ENCODE measurements at places on chromosomes 1 and 21.

GRCh38 chr1:44717156-44717555, 13.8 kb downstream of the RNU5D-1 start:
- DNase-seq, result no peak

DNA sequence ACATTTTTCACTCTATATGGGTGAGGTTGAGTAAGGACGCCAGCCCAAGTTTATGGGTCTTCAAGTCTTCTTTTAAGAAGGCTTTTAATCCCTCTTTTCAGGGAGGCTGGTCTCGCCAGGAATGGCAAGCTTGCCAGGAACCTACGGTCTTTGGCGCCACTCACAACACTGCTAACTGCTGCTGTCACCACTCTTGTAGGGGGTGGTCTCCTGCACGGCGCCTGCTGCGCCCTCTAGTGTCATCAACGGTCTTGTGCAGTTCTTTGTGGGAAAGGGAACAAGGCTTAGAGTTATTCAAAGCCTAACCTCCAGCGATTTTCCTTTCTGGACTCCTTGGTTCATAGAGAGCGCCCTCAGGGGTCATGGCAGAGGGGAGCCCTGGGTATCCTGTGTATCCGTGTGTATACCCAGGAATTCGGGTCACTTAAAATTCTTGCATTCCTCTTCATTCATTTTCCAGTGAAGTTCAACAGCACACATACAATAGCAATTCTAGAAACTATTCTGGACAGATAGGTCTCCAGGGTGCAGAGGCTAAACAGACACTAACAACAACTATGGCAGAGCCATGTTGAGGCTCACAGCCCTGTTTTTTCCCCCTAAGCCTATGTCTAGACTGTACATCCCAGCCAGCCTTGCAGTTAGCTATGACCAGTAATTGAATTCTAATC, 392.8 kb upstream of the CAMK1G start:
- DNase-seq, result peak; percentile 75

DNA sequence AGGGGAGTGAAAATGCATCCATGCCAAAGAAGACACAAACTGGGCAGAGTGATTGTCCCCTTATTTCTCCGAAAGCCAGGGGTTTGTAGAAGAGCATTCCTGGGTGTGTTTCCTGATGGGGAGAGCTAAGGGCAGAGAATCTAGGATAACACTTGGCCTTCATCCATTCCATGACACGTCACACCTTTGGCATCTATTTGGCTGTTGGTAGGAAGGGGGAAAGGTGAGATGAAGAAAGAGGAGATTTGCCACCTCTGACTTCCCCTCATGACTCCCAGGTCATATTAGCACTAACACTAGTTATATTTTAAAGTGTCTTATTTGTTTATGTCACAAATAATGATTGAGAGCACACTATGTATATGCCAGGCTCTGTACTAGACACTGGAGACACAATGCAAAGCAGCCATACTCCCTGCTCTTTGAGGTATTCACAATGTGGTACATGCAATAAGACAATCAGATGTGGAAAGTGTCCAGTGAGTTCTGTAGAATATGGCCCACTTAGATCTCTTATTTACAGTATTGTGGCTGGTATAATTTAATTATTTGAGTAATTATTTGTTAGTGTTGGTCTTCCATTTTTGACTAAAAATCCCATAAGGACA, 54.5 kb upstream of the GADD45A start:
- DNase-seq, result no peak

GRCh38 chr1:24946861-24947658, 17.0 kb upstream of the RUNX3 start:
- no peak for DNase-seq

DNA sequence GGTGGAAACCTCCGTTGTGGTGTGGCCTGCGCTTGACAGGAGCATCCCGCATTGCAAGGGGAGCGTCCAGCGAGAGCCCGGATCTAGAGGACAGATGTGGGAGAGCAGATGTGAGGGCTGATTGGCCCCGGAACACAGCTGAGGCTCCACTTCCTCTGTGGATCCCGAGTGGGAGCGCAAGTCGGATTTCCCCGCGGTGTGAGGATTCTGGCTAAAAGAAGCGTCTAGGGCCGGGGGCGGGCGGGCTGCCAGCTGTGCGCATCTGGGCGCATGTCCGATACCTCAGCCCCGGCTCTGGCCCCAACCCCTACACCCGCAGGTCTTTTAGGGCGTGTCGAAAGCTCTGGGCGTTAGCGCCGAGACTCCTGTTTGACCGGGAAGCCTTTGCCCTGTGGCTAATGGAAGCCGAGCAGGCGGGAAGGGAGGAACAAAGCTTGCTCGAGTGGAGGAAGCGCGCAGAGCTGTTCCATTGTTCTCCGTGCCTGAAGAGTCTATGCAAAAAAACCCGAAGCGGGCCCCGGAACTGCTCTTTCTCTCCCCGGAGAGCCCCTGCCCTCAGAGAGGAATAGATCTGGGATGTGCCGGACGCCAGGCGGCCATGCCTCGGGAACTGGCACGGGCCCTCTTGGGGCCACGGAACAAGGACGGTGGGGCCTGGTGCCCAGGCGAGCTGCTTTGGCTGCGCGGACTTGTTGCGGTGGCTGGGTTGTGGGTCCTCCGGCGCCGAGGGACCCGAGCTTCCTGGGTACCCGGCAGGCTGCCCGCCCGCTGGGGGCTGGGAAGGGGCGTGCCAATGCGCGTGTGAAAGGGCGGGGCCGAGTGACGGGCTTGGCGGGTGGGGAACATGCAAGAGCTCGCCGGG, 111.1 kb downstream of the NAV1 start:
- DNase-seq, result peak; percentile 81

Data from body of pancreas (tissue), 4 donors.